ENCODE measurements at places on chromosomes 16 and 17.

GRCh38 chr16:2042171-2042985, 5.3 kb downstream of the NTHL1 start:
- no peak for DNase-seq

DNA sequence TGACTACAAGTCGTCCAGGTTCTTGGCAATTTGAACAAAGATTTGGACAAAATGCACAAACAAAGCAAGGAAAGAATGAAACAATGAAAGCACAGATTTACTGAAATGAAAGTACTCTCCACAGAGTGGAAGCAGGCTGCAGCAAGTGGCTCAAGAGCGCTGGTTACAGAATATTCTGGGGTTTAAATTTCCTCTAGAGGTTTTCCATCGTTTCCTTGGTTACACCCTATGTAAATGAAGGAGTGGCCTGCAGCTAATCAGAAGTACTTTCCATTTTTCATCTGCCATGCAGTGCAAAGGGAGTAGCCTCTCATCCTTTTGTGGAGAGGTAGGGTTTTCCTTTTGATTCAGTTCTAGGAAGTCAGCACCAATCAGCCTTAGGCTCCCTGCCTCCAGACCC, 11.8 kb downstream of the STXBP4 start:
- no peak for DNase-seq

DNA sequence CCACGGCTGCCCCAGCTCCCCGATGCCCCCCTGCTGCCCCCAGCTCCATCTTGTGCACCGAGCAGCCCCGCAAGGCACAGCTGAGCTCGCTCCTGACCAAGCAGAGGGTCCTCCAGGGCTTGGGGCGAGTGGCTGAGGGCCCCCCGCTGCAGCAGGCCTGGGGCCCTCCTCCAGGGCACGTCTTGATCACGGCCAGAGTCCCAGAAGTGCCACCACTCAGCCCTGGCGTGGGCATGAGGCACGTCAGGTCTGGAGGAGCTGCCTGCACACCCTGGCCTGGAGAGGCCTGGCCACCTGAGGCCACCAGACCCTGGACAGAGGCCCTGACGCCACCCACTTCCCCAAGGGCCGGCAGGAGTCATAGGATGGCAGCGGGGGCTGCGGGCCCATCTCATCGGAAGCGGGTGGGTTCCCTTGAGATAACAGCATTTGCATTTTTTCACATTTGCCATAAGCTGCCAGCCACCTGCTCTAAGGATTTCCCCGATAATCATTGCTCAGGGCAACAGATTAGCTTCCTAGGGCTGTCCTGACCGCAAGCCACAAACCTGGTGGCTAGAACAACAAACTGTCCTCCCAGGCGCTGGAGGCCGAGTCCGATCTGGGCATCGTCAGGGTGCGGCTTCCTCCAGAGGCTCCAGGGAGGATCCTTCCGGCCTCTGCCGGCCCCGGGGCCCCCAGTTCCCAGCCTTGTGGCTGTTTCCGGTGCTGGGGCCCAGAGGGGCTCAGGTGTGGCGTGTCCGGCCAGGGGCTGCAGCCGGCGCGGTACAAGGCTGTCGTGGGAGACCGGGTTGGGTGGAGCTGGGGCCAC, 23.9 kb upstream of the C1QTNF8 start:
- DNase-seq, result no peak

DNA sequence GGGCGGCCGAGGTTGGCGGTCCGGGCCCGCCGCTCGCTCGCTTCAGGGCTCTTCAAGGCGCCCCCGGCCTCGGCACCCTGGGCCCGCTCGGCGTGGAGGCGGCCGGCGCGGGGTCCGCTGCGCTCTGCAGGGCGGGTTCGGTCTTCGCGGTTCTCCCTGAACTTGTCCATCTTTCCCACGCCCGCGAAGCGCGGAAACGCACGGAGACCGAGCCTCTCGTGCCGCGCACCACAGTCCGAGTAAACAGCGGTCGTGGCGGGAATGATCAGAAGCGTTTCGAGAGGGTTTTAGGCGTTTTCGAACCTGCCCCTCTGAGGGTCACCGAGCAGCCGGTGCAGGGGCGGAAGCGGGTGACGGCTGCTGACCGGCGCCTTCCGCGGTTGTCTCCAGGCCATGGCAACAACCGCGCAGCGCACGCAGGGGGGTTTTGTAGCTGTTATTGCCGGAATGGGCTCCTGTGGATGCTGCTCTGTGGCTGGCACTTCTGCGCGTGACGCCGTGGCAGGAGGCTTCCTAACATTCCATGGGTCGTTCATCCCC, 414 bp downstream of the NARF start:
- DNase-seq, result no peak

DNA sequence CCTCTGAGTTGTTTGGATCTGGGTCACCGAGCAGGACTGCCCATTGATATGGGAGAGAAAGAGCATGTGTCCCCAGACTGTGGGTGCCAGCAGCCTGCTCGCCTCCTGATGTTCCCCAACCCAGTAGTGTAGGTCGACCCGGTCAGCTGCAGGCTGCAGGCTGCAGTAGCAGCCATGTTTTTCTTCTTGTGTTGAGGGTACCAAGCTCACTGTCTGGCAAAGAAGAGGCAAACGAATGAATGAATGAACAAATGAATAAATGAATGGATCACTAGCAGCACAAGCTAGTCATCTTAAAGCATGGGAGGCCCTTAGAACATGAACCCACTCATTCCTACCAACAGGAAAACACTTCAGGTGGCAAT, 293.2 kb downstream of the SOX9 start:
- no peak for DNase-seq

Data from T follicular helper cell (primary cell).